ENCODE measurements at places on chromosomes 3 and 15.

GRCh38 chr3:154334973-154335420 lies 10.7 kb upstream of the DHX36 start:
- DNase-seq, result no peak

DNA sequence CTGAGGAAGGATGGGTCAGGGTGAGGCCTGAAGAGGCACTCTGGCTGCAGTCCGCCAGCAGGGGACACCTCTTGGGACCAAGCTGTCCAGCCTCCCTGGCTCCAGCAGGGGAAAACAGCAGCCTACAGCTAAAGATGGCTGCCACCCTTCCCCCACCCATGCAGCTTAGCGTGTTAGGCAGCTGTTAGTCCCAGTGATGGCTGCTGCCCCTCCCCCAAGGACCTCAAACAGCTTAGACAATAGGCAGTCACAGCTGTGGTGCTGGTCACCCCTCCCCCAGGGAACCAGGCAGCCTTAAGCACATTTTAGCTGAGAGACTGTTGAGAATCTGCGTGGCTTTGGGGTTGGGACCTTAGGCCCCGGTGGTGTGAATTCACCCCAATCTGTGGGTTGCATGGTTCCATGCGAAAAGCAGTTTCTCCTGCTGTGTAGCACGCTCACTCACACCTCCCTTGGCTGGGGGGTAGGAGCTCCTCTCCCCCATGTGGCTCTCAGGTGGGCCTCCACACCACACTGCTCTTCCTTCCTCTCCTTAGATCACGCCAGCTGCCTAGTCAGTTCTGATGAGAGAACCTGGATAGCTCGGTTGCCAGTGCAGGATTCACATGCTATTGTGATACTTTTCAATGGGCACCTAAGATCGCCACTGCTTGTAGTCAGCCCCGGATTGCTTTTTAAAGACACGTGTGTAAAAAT lies 140.5 kb upstream of the CADPS start:
- DNase-seq, result peak; percentile 80

GRCh38 chr15:63436872-63437375 lies 55.3 kb upstream of the CA12 start:
- DNase-seq, result peak; percentile 95

DNA sequence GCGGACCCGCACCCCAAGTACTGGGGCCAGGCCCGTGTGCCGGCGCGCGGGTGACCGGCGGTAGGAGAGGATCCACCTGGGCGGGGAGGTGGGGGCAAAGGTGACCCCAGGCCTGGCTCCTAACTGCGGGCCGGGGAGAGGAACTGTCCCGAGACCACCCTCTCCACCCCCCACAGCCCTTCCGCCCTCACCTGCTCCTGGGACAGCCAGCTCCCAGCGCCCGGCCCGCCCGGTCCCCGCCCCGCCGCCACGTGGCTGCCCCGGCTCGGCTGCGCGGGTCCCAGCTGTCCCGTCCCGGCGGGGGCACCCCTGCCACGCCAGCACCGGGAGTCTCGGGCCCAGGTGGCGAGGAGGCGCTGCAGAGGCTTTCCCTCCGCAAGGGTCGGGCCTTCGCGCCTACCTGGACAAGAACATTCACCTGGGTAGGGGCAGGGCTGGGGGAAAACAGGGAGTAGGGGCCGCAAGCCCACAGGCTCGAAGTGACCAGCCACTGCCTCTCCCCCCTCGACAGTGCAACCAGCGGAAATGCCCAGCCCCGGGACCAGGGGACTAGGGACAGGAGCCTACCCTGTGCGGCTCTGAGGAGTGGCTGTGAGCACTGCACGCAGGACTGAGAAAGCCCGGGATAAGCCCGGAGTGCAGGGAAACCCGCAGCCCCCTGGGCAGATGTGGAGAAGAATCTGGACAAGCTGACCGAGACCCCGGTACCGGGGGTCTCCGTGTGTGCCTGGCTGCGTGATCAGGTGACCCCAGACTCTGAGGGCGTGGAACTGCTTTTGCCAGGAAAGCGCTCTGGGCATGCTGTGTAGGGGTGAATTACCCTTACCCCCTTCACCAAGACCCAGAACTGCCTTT lies at the start of gene SLC12A8:
SLC12A8 (minus strand) TSS at position 240 of the 855 bp plus-strand sequence. CDS start 1,399 bp downstream, outside the sequence.
- DNase-seq, result no peak

- DNase-seq, result no peak
Observed at GRCh38 chr3:127908202-127908601, 6.8 kb upstream of the KBTBD12 start.

- no peak for DNase-seq
Observed at GRCh38 chr15:35394416-35394815, 151.5 kb downstream of the DPH6 start.
